ENCODE measurements at places on chromosomes 12 and 14. TPM values are rescaled to one million over a fixed set of nuclear protein-coding genes. Genes with fewer than 3 reads are reported as not detected.

The METAP2 gene
- 62.6 TPM for total RNA-seq

The SOAT2 gene
- 0.74 TPM for total RNA-seq

The PMCH gene
- total RNA-seq = not detected

The KLRK1 gene
- total RNA-seq = 12.8 TPM

The RPL10L gene
- total RNA-seq = not detected

All from vagina (tissue), 2 donors.